Stimulated activated CD4-positive, alpha-beta T cell treated with anti-CD3 and anti-CD28 coated beads, Interleukin-4, amount 100 ng/mL, for 4 hours (primary cell): ENCODE measurements at places on chromosomes 2 and 18.

- no peak for DNase-seq
These were observed 28.0 kb downstream of the MAL start for GRCh38 chr2:95053543-95053942.

GRCh38 chr2:65429786-65430602 lies 2.4 kb downstream of the SPRED2 start:
- DNase-seq = no peak

- no peak for DNase-seq
These were observed 539.2 kb downstream of the SLC4A3 start for GRCh38 chr2:220166616-220167015.

- DNase-seq = no peak
These were observed 51.4 kb downstream of the TTC32 start for GRCh38 chr2:19850056-19851050.

GRCh38 chr18:25743646-25744151 lies 346.7 kb downstream of the SS18 start:
- no peak for DNase-seq

DNA sequence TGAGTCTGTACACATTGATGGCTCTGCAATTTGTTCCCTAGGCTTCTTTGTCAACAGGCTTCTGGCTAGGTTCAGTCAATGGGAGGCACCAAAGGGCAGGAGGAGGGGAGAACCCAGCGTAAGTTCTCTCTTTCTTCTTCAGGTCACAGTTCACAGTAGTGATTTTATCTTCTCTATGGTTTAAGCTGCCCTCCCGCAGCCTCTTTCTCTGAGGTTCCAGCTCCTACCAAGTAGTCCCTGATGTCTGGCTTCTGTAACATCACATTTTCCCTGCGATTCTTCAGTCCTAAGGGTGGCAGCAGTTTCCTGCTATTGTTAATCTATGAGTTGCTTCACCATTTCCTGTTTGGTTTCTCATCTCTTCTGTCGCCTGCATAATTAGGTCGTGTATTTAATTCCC lies 107.4 kb downstream of the CPO start:
- peak; percentile 3 for DNase-seq

DNA sequence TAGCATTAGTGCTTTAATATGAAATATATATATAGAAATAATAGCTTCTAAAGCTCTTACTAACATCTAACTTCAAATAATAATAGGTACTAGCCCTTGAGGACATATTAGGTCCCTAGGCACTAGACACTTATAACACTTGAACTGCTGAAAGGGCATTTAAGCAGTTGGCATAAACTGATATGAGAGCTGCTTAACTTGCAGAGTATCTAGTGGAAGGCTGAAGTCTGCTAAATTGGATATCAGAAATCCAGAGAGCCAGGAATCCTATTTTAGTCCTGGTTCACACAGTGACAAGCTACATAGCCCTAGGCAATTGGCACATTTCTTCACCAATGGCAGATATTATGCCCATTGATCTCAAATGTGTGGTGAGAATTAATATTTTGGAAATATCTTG lies 326.9 kb upstream of the UBE2E3 start:
- no peak for DNase-seq

DNA sequence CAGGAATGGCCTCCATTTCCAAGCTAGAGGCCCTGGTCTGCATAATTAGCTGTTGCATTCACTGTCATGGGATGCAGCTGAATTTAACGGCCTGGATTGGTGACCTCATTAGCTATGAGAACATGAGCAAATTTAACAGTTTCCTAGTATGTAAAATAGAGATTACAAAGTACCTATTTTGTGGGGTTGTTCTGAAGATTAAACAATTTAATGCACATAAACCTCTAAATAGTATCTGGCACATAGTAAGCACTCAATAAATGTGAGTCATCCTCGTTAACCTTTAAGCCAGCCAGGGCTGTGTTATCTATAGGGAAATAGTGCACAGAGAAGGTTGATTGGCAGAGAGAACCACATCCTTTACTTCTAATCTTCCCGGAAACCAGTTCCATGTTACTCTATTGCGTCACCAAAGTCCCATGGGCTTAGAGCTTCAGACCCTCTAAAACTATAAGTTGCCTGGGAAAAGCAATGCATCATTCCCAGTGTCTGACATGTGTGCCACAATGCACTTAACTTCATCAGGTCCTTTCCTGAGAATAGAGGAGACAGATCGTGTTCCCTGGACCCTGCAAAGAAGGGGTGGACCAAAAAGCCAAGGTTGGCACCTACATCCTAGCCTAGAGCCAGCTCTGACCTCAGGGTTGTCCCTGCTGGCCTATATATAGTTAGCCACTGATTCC lies 196.5 kb downstream of the LNPK start:
- DNase-seq = no peak

- no peak for DNase-seq
These were observed 79.7 kb downstream of the MRPS9 start for GRCh38 chr2:105117565-105117964.

DNA sequence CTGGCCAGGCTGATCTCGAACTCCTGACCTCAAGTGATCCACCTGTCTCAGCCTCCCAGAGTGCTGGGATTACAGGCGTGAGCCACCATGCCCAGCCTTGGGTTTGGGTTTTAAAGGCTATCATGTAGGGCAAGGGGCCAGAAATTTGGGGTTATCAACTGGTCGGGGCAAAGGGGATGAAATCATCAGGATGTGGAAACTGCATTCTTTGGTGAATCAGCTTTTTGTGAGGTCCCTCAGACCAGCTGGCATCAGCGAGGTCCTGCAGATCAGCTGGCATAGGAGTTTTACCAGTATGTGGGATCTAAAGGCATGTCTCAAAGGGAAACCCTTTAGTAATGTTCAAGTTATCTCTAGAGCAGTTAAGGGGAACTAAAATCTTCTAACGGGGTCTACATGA lies 6.4 kb upstream of the GEMIN6 start:
- DNase-seq = no peak

DNA sequence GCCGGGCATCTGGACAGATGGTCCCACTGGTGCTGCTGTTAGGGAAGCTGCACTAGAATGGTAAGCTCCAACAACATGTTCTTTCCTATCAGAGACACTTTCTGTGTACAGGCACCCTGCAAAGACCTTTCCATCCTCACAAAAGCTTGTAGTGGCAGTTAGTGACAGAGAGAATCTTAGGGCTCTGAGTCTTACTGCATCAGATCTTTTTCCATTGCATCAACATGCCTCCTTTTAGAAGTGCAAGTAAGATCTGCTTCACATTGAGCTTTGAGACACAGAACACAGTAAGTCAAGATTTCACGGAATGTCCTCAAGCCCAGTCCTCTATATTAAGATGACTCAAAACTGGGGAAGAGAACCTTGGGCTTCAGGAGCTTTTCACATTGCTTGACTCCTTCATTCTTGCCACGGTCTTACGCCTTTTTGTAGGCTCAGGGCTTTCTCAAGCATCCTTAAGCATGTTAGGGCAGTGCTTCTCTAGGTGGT lies 52.6 kb downstream of the ARL4C start:
- no peak for DNase-seq

- DNase-seq = no peak
These were observed 145.5 kb downstream of the MEIS1 start for GRCh38 chr2:66580166-66581049.

DNA sequence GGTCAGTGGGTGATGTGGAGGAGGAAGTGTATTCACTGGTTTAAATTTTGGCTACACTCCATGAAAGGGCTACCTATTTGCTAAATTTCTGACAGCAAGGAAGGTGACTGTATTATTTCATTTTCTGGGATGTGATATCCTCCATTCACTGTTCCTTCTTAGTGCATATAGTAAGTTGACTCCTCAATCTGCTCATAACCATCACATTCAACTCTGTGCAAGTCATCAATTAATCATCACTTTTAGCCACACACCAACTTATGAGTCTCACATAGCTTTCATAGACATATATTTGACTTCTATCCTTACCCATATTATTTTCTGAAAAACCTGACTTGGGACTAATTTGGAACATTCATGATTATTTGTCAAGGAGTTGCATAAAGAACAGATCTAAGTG lies 16.9 kb downstream of the KLHL41 start:
- no peak for DNase-seq

DNA sequence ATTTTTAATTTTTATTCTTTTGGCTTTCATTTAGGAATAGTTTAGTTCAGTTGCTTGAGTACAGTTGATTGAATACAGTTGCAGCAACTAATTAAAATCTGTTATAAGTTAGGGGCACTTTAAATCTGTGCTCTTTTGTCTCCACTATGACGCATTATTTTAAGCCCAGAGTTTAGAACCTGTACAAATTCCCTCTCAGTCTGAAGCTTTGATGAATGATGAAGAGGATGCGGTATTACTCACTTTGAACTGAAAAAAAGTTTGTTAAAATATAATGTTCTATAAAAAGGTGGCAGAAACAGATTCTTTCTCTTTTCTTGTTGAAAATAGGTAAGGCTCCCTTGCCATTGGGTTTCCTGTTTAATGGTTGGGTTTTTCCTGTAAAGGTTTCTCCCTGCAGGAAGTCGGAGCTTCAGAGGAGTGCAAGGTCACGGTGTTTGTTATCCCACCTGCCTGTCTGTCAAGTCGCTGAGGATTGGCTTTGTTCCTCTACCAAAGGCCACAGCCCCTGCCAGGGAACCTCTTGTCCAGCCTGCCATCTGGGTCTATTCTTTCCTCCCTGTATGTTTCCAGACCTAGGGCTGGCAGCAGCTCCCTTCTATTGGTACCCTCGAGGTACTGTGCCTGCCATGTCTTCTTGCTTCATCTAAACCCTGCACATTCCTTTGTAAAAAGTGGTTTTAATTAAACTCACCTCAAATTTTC lies 43.8 kb upstream of the FN1 start:
- DNase-seq = no peak

GRCh38 chr18:74840492-74841167 lies 243.0 kb downstream of the ZNF407 start:
- DNase-seq = no peak

DNA sequence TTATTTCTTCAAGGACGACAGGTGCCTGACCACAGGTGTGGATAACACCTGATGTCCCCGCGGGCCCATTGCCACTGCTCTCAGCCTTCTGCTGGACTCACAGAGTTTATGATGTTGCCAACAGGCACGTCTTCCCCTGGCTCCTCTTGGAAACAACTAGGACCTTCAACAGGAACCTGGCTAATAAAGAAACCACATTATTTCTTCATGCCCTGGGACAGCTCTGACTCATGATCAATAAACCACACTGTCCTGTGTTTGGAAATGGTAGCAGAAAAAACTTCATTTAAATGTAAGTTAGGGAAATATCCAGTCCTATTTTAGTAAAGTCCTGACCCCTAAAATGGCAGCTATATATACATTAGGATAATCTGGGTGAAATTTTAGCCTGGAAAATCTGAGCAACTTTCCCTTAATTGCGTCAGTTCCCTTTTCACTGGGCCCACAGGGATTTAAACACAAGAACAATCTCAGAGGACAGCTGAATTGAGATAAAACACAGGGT lies 158.9 kb downstream of the VAPA start:
- no peak for DNase-seq

- DNase-seq = no peak
These were observed 32.3 kb downstream of the ITSN2 start for GRCh38 chr2:24328010-24328409.

DNA sequence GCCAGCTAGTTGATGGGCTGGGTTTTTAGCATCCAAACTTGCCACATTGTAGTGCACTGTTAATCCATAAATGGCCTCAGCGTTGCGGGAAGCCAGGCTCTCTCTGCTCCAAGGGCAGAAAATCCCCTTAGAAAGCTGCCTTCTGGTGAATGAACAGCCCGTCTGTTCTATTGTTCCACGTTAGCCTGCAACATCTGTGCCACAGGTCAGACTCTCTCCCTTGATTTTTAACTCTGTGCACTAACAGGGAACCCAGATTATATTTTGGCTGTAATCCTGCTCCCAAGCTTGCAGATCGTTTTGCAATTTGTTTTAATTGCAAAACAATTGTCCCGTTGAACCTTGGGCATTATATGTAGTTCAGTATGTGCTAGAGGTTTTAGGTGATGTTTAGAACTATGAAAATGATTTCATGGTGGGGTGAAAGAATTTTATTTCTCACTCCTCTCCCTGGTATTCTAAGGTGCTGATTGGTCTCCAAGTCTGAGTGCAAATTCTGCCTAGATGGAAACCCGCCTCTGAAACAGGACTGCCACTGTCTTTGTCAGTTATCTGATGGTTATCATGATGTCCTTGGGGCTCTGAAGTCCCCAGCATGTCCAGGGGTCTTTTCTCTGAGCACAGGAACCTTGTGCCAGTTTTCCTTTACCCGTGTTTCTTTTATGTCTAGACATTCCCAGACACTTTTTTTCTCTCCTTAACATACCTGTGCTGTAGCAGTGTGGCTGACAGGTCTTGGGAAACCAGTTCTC lies 106.6 kb downstream of the MAP4K4 start:
- DNase-seq = no peak

DNA sequence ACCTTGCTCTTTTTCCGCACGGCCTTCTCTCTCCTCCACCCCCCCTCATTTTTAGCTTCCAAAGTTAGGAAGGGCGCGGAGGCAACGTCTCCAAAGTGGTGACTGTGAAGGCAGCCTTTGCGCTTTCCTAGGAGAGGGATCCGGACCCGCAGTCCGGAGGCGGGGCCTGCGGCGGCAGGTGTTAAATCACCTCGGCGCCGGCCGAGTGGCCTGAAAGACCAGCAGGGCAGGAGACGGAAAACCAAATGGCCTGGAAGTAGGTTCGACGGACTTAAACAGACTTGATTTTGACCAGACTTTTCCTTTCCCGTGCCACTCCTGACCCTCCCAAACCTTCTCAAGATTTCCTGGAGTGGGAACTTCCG lies 615 bp downstream of the GORASP2 start:
- peak; percentile 37 for DNase-seq

GRCh38 chr2:8576525-8577167 lies 105.2 kb upstream of the ID2 start:
- peak; percentile 17 for DNase-seq

GRCh38 chr18:46298511-46298910 lies 194.3 kb downstream of the HAUS1 start:
- DNase-seq = no peak

DNA sequence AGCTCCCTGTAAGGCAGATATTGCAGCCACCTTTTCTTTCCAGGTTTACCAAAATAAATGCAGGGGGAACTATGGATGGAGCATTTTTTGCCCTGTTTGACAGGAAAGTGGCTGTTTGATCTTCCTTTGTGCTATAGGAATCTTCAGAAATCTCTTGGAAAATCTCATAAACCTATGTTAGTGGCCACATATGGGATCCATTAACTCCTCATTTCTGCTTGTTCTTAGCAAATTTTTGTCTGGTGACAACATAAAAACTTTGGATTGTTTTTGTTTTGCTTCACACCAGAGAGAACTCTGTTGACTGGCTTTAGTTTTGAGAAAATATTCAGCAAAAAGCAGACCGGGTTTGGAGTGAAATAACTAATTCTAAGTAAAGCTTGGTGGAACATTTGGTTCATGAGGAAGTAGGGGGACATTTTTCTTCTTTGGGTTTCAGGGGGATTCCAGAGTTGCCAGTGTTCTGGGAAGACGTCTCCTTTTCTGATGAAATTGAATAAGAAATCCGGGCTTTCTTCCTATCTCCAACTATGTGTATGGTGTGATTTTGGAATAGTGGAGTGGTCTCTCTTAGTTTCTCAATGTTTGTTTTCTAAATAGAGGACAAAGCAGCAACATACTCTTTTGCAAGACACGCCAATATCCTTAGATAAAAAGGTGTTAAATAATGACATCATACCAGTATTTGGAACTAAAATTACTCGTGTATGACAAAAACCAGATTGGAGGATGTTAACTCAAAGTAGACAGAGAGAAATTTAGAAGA lies 174.4 kb downstream of the ICOS start:
- no peak for DNase-seq

- no peak for DNase-seq
These were observed 111.6 kb downstream of the ATL2 start for GRCh38 chr2:38265461-38265860.
